Stimulated activated CD4-positive, alpha-beta T cell treated with anti-CD3 and anti-CD28 coated beads, Interleukin-1b, Interleukin-23, amount 100 ng/mL, for 48 hours (primary cell): ENCODE measurements at places on chromosomes 12 and 14.

DNA sequence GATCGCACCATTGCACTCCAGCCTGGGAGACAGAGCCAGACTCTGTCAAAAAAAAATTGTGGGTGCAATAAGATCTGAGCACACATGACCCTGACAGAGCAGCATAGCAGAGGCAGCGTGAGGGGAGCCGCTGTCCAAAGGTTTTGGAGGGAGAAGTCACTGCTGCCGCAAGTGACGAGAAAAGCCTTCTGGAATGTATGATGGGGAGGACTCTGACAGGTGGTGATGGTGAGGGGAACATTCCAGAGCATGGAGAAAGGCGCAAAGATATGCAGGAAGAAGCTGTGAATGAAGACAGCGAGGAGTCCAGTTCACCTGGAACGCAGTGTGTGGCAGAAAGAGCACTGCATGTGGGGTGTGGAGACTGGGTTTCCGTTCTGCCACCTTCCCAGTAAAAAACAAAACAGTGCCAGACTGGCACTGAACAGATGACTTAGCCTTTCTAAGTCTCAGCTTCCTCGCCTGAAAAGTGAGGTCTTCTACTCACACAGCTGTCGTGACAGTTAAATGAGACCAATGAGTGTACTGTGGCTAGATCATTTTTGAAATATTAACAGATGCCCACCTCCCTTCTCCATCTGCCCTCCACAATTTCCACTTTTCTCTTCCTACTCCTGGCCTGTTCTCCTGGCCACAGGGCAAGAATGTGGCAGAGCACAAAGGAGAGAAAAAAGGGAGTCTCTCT is 53.4 kb upstream of the PTHLH start:
- DNase-seq: no peak

DNA sequence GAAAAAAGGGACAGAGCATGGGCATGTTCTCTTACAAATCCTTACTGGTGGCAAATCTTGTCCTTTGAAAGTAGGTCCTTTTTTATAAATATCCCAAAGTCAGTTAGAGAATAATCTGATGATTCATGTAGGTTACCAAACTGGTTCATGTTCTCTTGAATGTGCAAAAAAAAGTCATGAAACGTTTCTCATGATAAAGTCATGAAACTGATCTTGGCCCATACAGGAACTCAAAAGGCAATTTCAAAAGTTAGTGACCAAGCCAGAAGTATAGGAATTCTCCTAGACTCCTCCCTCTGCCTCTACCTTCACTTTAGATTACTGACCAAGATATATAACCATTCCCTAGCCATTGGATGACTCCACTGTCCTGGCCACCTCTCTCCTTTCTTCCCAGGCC is 27.3 kb upstream of the SPTSSA start:
- no peak for DNase-seq

GRCh38 chr12:49868952-49869815 is 26.3 kb upstream of the BCDIN3D start:
- no peak for DNase-seq

DNA sequence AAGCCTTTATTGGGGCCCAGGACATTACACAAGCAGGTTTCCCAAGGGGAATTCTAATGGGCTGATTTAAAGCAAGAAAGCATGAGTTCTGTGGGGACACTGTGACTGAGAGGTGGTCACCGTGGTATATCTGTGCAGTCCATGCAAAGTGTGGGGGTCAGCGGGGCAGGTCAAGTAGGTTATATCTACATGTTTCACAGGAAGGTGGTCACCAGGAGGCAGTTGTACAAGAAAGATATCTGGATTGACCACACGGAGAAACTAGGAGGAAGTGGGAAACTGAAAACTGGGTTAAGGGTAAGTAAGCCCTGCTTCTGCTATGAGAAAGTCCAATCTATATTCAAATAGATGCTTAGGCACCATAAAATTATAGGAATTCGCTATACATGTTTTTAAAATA is 77.8 kb upstream of the CNOT2 start:
- no peak for DNase-seq

GRCh38 chr14:37932008-37932407 is 275.7 kb upstream of the SSTR1 start:
- no peak for DNase-seq

- no peak for DNase-seq
Observed at GRCh38 chr12:54286042-54287030, 5.8 kb downstream of the HNRNPA1 start.

GRCh38 chr12:102568276-102568675 is 87.9 kb upstream of the IGF1 start:
- DNase-seq: no peak

GRCh38 chr12:126700096-126700495 is 1566.9 kb upstream of the TMEM132C start:
- DNase-seq: no peak

GRCh38 chr12:64256166-64256800 is 34.2 kb upstream of the KICS2 start:
- no peak for DNase-seq

DNA sequence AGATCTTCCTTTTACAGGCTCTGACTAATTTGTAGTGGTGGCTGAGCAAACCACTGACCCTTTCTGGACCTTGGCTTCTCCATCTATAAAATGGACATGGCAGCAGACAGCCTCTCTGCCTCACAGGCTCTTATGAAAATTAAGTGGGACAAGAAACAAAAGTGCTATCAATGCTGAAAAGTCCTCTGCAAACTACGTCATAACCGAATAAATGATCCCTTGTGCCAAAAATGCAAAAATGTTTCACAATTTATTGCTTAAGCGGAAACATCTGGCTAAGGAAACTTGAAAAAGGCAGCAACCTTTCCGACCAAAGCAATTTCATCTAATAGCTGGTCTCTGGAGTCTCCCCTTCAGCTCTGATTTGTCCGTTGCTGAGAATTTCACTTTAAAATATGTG is 108.5 kb upstream of the PLXNC1 start:
- no peak for DNase-seq

DNA sequence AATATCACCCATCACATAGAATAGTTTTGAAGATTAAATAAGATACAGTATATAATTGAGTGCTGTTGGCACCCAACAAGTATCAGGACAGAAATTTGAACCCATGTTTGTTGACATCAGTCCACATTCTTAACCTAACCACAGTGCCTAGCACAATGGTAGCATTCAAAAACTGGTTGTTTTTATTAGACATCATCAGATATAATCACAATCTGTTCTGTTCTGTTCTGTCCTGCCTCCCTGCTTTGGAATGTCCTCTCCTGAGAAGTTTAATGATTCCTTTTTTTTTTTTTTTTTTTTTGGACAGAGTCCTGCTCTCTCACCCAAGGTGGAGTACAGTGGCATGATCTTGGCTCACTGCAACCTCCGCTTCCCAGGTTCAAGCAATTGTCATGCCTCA is 476.6 kb downstream of the RMST start:
- DNase-seq: no peak

DNA sequence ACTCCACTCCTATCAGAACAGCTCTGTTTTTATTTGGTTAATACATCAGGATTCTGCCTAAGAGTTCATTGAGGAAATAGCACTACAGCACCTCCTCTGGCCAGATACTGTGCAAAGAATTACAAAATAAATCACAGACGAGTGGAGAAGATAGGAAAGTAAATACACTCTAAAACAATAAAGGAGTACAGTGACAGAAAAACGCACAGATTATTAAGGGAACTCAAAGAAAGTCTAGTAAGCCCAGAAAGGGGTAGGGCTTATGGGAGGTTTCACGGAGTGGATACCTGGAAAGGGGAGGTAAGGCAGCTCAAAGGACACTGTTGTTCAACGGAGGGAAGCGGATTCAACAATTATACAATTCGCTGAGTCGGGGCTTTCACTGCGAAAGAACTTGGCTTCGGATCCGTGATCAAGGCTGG is 5.5 kb downstream of the OR10AD1 start:
- no peak for DNase-seq

GRCh38 chr12:123139926-123140675 is 10.8 kb downstream of the PITPNM2 start:
- DNase-seq: no peak

DNA sequence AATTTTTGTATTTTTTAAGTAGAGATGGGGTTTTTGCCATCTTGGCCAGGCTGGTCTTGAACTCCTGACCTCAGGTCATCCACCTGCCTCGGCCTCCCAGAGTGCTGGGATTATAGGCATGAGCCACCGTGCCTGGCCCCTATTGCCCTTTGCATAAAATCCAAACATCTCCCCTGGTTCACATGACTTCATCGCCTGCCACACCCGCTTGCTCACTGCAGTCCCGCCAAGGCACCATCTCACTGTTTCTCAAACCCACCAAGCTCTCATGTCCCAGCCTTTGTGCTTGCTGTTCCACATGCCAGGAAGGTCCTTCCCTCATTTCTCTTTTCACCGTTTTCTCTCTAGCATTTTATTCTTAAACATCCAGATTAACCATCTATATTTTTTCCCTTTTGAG is 9.7 kb downstream of the RHOF start:
- DNase-seq: no peak

DNA sequence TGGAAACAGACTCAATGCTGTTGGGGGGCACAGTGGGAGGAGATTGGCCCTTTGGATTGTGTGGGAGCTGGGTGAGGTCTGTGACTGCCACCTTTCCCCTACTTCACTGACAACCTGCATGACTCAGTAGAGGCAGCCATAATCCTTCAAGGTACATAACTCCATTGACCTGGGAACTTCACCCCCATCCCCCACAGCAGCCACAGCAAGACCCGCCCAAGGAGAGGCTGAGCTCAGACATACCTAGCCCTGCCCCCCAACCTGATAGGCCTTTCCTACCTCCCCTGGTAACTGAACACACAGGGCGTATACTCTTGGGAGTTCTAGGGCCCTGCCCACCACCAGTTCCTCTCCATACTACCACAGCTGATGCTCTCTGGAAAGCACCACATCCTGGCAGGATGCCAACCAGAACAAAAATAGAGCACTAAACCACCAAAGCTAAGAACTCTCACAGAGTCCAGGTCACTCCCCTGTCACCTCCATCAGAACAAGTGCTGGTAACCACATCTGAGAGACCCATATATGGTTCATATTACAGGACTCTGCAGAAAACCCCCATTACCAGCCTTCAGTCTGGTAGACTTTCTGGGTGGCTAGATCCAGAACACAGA is 703.9 kb downstream of the FSCB start:
- DNase-seq: no peak

DNA sequence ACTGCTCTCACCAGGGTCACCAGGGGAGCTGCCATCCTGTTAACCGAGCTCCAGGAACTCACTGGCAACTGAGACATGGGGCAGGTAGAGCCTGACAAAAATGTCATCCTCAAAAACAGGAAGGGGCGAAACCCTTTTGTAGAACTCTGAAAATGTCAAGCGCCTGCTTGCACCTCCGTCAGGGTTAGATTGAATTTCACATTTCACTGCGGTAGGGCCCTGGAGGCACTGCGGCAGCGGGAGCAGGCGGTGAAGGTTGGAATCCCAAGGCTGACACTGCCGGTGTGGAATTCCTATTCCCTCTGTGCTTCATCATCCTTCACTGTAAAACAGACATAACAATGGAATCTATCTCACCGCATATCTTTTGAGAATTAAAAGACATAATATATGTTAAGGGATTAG is 142.8 kb upstream of the TMCC3 start:
- DNase-seq: no peak

- DNase-seq: no peak
Observed at GRCh38 chr12:96497855-96498254, 8.5 kb downstream of the CFAP54 start.

- peak; percentile 32 for DNase-seq
Observed at GRCh38 chr12:132143336-132144071, 615 bp downstream of the DDX51 start.

DNA sequence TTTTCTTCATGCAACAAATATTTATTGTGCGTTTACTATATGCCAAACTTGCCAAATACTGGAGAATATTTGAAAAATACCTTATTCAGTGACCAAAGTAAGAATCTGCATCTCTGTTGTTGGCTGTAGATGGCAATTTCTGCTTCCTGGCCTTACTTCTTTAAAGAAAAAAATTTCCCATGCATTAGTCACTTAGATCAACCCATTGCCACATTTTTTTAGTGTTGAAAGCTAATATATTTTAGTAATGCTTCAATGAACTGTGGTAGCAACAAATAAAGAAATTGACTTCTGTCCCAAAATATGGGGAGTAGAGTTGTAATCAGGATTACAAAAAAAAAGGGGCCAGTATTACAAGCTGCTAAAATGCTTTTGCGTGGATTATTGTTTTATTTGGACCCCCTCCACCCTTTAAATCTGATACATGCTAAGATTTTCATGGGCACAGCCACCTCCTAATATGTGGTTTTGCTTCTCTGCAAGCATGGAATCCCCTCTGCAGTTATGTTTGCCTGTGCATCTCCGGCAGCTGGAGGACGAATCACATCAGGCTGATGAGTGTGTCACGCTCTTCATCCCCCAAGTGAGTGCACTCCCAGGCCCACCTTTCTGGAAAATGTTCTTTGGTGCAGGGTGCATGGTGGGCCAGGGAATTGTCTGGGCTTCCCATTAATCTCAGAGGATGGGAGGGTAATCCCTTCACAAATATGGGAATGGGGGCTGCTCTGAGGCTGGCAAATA is 38.1 kb upstream of the PTCSC3 start:
- no peak for DNase-seq

DNA sequence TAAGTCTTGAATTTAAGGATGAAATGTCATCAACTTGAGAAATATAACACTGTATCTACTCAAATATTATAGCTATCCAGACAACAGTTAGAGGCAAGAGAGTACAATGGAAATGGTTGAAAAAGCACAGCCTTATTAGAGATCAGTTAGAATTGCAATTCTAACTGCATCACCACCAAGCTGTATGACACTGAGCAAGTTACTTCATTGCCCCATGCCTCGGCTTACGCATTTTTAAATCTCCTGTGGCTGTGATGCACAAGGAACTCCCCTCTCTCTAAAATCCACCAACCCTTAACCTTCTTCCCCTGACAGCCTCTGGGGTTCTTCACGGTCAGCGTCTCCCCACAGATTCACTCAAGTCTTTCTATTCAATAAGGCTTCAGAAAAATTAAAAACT is 75.1 kb downstream of the MED13L start:
- DNase-seq: no peak

- DNase-seq: no peak
Observed at GRCh38 chr12:25702553-25702952, 149.5 kb upstream of the LMNTD1 start.

- no peak for DNase-seq
Observed at GRCh38 chr14:77086017-77086727, 11.9 kb upstream of the CIPC start.

- peak; percentile 31 for DNase-seq
Observed at GRCh38 chr14:35285168-35286002, 6.8 kb upstream of the PSMA6 start.

DNA sequence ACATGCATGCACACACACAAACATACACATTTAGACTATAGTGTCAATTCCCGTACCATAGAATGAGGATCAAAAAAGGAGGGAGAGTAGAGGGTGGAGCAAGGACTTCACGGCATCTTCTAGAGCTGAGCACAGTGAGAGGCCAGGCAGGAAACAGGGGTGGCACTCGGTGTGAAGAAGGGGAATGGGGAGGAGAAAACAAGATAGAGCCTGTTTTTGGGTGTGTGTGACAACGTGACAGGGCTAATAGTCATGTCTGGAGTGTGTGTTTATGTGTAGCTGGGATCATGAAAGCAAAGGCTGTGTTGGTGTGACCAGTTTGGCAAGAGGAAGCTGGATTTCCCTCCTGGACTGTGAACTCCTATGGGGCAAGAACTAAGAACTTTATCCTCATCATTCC is 9.9 kb upstream of the ACVR1B start:
- no peak for DNase-seq
